ENCODE measurements at places on chromosomes 4 and X.

- DNase-seq: no peak
Observed at GRCh38 chr4:142077048-142077447, 440.7 kb downstream of the IL15 start.

GRCh38 chr4:34372815-34373214 lies 1871.5 kb downstream of the ARAP2 start:
- no peak for DNase-seq

GRCh38 chr4:56424697-56425514 lies 10.5 kb downstream of the PPAT start:
- DNase-seq: peak; percentile 27

- DNase-seq: no peak
Observed at GRCh38 chr4:82811392-82811791, 12.8 kb upstream of the SCD5 start.

- DNase-seq: no peak
Observed at GRCh38 chrX:46398126-46398525, 147.1 kb downstream of the ZNF674 start.

GRCh38 chrX:120301960-120302359 lies 9.3 kb downstream of the TMEM255A start:
- DNase-seq: no peak

GRCh38 chrX:16617382-16617781 lies 32.6 kb upstream of the S100G start:
- no peak for DNase-seq

- DNase-seq: no peak
Observed at GRCh38 chr4:133759428-133759827, 442.2 kb downstream of the PABPC4L start.
